ENCODE measurements at places on chromosomes 5 and 9.
A peak's percentile ranks its signal among the peaks of the same experiment; 100 is the strongest.

DNA sequence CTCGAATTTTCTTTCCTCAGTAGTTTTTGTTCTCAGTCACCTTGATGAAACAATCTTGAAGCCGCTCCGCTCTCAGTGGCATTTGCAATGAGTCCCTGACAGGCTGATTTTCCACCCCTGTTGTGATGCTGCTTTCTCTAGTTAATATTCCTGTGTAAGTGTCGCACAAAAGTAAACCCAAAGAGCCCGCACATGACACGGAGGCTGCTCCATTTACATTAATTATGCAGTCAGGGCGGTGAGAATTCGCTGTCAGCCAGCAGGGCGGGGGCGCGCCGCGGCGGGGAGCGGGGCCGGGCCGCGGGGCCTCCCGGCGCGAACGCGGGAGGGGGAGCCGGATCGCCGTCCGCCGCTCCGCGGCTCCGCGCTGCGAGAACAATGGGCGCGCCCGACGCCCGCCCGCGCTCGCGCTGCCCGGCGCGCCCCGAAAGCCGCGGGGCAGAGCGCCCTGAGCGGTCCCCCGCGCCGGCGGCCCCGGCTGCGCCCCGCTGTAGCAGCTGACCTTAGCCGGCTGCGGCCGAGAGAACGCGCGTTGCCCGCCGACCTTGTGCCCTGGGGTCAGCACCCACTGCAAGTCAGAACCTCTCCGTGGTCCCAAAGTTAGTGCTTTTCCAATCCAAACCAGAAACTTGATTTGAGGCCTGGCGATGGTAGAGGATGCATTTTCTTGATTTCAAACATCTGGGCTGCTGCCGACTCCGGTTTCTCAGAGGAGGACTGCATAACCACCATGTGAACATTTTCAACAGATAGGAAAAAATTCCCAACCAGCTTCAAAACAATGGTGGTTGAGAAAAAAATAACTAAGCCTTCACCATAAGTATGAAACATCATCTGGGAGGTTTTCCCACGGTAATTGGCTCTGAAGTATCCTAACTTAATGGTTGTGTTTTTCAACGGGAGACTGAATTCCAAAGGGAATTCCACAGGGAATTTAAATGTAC lies 142.6 kb downstream of the PBX3 start:
- peak; percentile 51 for DNase-seq

DNA sequence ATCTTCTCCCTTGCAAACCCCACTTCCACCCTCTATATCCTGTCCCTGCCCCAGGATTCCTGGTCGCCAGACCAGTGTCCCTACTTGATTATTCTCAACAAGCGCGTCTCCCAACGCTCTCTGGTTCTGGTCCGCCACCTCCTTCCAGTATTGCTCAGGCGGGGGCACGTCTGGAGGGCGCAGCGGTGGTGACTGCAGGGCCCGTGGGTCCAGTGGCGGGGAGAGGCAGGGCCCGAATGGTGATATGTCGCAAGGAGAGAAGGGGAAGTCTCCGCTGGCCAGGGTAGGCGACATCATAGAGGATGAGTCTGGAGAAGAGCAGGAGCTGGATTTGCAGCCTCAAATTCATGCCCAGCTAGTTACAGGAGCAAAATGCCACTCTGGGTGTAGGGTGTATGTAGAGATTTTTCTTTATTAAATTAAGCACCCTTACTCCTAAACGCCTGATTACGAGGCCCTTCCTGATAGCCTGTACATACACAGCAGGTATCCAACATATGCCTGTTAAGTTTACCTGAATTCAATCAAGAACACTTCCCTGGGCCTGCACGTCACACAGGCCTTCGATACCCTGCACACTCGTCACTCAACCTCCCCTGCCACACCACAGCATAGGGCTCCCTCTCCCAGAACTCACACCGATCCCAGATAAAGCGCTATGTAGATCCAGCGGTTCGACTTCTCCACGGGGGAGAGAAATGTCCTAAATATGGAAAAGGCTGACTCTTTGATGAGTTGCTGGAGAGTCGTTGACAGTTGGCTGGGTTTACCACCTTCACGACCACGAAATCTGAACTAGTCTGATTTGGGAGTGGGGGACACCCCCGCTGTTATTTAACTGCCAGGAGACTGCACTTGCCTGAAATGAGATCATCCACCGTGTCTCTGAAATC lies 4.8 kb downstream of the MCIDAS start:
- no peak for DNase-seq

DNA sequence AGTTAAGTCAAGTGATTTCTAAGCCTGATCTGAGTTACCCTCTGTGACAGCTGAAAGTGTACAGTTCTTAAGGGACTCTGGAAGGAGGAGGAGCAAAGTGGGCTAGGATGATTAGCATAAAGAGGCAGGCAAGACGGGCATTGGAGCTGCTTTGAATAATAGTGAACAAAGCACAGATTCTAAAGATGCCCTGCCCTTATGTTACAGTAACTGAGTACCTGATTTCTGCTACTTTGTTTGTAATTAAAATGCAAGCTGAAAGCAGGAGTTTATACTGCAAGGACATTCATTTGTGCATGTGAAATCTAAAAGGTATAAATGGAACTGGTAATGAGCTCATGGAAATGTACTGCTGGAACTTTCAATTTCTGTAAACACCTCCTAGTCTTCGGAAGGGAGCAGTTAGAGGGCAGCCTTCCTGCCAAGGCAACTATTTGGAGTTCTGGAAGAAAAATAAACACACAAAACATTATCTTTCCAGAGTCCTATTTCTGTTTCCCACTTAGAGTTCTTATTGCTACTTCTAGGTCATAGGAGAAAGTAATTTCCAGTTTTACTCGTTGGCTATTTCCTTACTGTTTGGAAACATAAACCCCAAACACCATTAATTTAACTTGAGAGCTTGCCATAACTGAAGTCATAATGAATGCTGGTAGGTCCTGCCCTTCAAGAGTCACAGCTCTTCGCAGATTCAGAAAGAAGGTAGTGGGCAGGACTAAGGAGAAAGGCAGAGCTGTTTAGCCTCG lies at the start of gene RANBP3L:
Gene RANBP3L (minus strand): TSS at position 45 of the 746 bp plus-strand sequence. CDS start 486 bp downstream, outside the sequence.
- DNase-seq: no peak

GRCh38 chr9:87128844-87129493 lies 181.7 kb upstream of the GAS1 start:
- DNase-seq: no peak

DNA sequence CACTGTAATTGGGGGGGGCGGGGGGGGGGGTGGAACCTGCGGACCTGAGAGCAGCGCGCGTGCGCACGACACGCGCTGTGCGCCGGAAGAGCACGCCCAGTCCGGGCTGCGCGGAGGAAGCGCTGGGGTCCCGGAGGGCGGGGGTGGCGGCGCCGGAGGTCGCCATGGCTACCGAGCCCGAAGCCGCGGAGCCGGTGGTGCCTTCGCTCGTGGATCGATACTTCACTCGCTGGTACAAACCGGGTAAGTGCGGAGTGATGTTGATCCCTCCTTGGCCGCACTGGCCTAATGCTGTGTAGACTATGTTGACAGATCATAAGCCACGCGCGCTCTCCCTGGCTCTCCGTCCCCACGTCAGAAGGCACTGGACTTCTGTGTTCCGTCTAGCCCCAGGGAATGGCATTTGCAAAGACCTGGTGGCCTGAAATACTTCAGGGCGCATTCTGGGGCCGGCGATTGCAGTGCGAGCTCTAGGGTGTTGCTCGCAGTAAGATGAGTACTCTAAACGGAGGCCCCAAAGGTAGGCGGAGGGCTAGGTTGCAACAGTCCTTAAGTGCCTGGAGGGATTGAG lies at the start of gene ABITRAM:
Gene ABITRAM (plus strand): TSS at position 78 of the 571 bp plus-strand sequence. CDS start 87 bp downstream, at position 165.
- DNase-seq: no peak

- DNase-seq: no peak
Observed at GRCh38 chr5:9037048-9037447, 508.8 kb downstream of the SEMA5A start.

DNA sequence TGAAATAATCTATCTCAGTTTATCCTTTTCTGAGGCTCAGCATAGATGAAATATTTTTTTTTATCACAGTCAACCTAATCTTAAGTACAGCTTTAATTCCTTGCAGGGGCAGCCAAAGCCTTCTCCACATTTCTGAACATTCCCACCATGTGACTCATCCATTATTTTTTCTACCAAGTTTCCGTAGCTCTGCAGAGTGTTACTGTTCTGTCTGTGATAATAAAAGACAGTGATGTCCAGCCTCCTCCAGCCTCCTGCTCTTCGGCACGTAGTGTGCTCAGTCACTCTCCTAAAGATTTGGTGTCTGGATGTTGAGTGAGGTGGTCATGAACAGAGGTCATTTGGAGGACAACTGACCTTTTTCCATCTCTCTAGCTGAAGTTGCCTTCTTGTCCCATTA lies 338.1 kb upstream of the ADAMTS16 start:
- DNase-seq: no peak

DNA sequence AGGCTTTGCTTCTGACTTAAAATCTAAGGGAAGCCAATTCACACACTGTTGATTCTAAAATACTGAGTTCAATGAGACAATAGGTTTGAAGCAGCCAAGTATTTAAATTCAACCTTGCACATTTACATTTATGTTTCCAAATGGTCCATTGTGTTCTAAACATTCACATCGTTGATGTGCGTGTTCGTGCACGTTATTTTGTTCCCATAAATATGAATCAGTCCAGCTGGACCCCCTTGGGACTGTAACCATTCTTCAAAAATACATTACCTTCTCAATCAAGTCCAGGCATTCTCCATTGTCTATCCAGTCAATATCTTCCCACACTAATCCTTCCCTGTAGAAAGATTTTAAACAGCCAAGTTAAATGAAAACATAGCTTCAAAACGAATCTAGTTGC lies 146.4 kb upstream of the RETREG1 start:
- DNase-seq: no peak

DNA sequence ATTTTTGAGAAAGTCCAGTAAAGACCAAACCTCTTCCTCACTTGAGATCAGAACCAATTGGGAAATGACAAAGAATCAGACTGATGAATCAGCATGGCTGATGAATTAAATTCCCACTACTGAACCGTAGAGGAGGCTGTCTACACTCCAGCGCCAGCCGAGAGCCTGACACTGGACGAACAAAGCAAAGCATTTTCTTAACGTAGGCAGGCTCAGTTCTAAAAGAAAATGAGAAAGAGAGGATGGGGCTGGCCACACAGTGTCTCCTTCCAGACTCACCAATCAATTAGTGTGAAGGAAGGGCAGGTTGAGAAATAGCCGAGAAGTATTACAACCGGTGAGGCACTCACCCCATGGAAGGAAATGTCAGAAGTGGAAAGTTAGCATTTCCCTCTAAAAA lies 49.4 kb downstream of the ITGA1 start:
- no peak for DNase-seq

- DNase-seq: no peak
Observed at GRCh38 chr9:116232424-116233159, 79.0 kb downstream of the PAPPA start.

GRCh38 chr9:88968799-88969198 lies 22.5 kb upstream of the S1PR3 start:
- no peak for DNase-seq

GRCh38 chr9:84504360-84504759 lies 163.8 kb upstream of the SLC28A3 start:
- no peak for DNase-seq

DNA sequence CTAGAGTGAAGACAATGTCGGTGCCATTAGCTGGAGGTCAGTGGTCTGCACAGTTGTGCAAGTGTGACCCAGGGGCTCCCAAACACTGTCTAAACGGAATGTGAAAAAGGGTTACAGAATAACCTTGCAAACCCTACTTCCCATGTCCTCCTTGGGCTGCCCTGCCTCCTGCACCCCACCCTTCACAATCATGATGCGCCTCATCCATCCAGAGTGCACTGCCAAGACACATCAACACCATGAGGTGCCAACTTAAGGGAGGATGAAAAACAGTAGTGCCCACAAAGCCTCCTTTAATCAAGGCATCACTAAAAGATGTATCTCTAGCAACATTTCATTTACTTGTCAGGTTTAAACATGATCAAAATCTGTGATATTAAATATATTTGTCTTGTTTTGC lies 87.1 kb downstream of the SETX start:
- no peak for DNase-seq

GRCh38 chr5:15834596-15835245 lies 334.7 kb downstream of the FBXL7 start:
- DNase-seq: no peak

GRCh38 chr5:96288166-96288844 lies 144.7 kb downstream of the PCSK1 start:
- no peak for DNase-seq

- DNase-seq: no peak
Observed at GRCh38 chr5:114830114-114830513, 339.6 kb downstream of the TRIM36 start.

- no peak for DNase-seq
Observed at GRCh38 chr5:75612901-75613300, 1.6 kb downstream of the ANKDD1B start.

GRCh38 chr9:34502891-34503290 lies 19.9 kb downstream of the ENHO start:
- no peak for DNase-seq

GRCh38 chr5:158468444-158468843 lies 609.5 kb upstream of the CLINT1 start:
- no peak for DNase-seq

DNA sequence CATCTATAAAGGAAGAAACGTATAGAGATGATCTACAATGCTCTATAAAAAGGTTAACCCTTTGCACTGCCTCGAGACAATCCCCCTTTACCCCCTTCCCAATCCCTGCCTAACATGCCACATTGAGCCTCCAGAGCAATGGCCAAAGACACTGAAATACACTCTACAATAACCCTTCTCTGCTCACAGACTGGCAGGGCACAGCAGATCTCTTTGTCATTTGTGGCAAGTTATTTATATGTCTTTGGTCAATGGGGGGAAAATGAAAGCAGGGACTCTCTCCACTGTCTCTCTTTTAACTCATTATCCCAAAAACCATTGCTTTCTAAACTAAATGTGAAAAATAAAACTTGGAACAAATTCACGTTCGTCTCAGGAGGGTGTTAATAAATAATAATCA lies 51.7 kb downstream of the PTCH1 start:
- no peak for DNase-seq

- no peak for DNase-seq
Observed at GRCh38 chr5:4245511-4245910, 649.9 kb downstream of the IRX1 start.

- DNase-seq: no peak
Observed at GRCh38 chr9:19457693-19458009, 48.8 kb downstream of the ACER2 start.
